ENCODE measurements at places on chromosomes 11 and 22.

DNA sequence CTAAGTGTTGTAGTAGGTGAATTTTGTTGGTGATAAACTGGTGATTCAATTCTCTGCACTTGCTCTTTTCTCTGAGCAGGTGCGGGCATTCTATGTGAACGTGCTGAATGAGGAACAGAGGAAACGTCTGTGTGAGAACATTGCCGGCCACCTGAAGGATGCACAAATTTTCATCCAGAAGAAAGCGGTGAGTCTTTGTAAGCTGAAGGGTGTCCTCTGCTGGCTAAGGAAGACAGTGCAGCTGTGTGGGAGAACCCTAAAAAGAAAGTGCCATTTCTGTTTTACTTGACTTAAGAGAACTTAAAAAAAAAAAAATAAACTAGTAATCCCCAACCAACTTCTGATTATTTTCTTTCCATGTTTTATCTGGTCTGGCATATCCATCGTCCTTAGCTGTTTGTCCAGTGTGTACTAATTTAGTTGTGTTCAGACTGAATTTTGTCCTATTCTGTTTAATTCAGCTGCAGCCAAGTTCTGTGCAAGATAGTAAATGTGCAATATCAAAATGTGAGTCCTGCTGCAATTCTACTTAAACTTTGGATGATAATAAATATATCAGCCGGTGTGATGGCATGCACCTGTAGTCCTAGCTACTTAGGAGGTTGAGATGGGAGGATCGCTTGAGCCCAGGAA is 29.6 kb downstream of the CAT start:
- no peak for DNase-seq

DNA sequence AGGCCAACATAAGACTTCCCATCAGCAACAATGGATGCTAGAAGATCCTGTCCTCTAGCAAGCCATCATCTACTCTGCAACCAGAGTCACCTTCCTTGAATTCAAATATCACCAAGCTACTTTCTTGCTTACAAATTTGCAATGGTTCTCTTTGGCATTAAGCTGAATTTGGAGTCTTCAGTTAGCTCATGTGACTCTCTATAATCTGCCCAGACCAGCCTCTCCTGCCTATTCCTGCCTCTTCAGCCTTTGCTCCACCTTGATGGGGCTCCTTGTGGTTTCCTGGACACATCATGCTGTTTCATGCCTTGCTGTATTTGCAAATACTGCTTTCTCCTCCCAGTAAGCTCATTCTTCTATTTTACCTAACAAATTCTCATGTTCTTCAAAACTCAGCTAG is 82.3 kb downstream of the RASSF10 start:
- no peak for DNase-seq

DNA sequence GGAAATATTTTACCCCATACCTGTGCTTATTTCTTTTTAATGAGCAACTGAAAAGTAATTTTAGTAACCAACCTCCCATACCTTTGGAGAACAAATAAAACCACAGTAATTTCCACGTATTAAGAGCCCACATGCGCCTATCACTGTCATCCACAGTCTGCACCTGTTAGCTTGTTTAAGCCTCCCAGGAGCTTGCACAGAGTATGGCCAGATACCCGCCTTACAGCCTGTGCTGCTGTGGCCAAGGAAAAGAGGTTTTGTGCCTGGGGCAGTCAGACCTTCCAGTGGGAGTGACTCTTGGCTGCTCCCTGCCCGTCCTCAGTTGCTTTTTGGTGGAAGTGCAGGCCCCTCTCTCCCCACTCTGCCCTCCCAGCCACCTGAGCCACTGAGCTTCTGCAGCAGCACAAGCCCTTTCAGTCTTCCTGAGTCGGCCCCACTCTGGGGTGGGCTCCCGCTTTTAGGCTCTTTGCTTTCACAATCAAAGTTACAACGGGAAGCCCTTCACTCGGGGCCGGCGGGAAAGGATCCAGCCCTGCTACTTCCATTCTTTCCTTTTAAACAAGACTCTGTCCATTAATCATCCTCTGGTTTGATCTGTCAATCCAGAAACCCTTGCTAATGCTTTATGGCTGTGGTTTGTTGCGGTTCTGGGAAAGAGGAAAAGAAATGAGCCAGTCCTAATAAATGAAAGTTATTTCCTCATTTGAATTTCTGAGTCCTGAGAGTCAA is 308.8 kb downstream of the TBC1D22A start:
- DNase-seq = no peak

GRCh38 chr11:32701616-32702015 is 92.8 kb downstream of the CCDC73 start:
- no peak for DNase-seq

- DNase-seq = no peak
These were observed 1.9 kb downstream of the PIWIL3 start for GRCh38 chr22:24772493-24773220.

- no peak for DNase-seq
These were observed 22.9 kb upstream of the THY1 start for GRCh38 chr11:119445850-119446249.

DNA sequence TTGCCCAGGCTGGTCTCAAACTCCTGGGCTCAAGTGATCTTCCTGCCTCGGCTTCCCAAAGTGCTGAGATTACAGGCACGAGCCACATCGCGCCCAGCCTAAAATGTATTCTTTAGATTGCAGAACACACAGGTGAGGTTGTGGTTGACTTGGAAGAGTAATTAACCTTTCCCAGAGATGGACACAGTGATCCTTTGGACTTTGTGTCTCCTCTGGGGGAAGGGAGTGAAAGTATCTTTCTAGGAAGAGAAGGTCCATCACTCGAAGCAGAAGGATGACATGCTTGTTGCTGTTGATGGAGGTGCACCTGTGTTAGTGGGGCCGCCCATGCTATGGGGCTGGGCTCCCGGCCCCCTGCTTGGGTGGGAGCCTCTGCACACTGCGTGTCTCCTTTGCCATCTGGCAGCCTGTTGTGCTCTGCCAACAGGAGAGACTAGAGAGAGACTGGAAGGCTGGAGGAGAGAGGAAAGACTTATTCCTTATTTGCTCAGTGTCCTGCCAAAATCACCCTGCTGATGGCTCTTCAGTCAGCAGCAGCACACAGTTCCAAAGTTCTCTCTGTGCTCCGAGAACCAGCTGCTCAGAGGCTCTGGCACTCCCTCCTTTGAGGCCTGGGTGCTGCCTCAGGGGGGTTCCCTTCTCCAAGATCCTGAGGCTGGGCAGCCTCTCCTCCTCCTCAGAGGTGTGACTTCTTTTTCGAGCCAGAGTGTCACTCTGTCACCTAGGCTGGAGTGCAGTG is 33.1 kb upstream of the CYB5R3 start:
- DNase-seq = no peak

DNA sequence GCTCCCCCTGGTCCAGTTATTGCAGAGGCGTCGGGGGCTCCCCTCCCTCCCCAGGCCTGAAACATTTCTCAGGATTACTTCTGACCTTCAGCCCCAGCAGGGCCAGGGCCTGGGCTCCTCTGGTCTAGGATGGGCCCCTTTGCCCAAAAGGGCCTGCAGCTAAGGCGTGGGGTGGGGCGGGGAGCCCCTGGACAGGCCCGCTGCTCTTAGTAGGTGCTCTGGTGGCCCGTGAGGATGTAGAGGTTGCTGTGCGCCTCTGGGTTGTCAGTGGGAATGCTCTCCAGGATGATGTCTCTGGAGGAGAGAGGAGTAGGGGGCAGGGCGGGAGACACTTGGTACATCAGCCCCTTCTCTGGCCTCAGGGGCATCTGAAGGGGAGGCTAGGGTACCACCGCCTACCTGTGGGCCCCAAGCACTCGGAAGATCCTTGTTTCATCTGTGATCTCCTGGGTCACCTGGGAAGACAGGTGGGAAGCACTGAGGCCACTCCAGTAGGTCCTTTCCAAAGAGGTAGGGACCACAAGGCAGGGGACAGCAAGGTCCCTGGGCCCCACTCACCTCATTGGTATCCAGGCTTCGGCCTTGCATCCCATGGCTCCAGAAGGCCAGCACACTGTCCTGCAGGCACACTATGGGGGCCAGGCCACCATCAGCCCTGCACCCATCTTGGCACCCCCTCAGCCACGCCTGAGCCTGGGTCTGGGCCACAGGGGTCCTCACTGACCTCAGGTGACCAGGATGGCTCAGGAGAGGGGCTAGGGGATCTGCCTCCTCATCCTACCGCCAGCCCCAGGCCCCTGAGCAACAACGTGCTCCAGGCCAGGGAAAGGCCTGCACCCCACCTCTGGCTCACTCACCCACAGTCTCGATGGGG is 11.2 kb upstream of the SF1 start:
- no peak for DNase-seq

DNA sequence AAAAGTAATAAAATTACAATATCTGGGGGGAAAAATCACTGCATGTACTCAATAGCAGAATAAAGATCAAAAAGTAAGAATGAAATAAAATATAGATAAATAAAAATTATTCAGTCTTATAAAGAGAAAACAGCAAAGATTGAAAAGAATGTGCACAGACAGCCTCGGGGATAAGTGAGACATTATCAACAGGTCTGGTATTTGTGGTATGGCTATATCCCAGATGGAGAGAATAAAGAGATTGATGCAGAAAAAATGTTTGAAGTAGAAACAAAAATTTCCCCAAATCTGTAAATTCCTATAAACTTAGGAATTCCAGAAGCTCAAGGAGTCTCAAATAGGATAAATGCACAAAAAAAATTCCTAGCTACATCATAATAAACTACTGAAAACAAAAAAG is 74.5 kb upstream of the LUZP2 start:
- no peak for DNase-seq

DNA sequence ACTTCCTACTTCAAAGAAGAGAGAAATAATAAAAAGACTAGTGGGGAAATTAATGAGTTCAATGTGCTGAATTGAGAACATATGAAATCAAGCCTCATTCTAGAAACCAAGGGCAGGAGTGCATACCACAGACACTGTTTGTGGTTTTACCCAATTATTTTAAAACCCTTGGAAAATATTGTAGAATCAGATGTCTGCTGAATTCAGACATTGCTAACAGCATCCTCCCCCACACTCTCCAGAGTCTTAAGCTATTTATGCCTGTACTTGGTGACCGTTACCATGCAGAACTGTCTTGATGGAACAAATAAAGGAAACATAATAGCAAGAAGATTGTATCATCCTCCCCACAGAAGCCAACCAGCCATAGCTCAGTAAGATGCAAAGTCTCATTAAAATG is 850.1 kb downstream of the NTM start:
- DNase-seq = no peak

DNA sequence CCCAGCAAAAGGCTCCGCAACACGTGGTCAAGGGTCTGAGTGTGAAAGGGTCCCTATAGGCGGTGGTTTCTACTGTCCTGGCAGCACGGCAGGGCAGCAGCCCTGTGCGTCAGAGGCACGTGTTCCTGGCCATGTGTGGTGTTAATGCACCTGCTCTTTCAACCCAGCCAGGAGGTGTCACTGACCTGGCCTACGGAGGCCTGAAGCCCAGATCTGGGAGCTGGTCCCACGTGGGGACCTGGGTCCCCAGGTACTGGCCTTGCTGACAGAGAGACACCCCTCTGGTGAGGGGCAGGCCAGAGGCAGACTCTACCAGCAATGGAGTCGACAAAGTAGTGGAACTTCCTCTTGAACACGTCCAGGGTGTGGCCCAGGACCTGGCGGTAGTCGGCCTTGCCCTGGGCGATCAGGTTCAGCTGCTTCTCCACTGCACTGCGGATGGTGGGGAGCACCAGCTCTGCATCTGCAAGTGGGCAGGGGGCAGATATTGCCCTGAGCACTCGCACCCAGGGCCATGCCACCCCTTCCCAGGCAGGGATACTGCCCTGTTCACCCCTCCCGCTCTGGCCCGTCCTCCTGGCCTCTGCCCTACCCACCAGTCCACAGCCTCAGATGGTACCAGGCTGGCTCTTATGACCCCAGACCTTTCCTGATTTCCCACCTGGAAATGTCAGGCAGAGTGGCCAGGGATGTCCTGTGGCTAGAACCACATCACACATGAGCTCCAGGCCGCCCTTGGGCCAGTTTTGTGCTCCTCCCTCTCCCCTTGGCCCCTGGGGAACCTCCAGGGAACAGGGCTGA is 6.8 kb upstream of the PPM1F start:
- DNase-seq = no peak

DNA sequence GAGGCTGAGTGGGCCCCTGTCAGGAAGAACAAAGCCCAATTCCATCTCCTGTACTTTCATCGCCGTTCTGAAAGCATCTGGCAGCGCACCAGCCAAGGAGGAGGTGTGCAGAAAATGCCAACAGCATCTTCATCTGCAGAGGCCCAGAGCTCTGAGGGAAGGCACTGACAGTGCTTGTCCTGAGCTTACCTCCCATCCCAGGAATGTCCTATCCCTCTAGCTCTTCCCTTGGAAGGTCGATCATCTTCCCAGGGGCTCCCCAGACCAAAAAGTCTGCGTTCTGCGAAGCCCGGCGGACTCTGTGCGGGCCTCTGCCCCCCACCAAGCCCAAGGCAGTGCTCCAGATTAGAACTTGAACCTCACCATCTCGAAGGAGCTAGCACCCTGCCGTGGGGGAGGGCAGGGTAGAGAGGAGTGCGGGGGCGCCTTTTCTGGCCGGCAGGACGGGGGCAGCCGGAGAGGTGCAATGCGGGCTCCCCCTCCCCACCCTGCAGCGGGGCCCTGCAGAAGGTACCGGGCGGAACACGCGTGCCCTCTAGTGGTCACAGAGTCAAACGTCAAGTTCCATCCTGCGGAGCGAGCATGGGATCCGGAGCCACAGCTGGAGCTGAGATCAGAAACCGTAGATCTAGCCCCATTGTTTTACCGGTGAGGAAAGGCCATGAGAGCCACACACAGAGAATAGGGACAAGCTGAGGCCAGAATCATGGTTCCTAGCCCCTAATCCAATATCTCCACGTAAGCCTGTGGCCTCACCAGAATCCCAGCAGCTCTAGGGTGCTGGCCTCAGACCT is 5.0 kb downstream of the SCN2B start:
- DNase-seq = peak; percentile 49

- no peak for DNase-seq
These were observed 16.6 kb downstream of the ARAP1 start for GRCh38 chr11:72735495-72736027.

DNA sequence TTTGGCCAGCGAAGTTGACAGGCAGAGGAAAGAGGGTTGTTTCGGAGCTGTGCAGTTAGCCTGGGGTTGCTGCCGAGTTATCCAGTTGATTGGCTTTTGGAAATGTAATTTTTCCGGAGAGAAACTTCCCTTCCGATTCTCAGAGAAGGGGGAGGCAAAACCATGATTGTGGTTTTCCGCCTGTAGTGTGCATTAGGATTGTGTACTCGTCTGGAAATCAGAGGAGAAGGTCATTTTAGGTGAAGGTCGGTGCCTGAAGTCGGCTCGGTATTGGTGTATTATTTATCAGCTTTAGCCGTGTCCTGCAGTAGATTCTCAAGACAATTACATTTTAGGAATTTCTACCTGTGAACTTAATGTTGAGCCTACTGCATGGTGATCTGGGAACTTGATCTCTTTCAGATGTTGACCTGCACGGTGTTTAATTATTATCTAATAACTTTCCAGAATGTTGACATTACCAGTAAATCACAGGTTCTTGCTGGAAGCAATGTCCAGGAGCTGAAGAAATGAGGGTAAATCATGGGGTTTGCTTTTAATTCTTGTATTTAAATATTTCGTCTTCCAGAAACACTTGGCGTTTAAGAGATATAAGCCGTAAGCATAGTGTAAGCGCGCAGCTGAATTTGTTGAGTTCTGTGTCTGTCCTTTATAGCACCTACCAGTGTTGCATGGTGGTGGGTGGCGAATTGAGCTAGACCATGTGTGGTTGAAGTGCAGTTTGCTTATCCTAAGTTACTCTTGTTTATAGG is 1.3 kb downstream of the ARHGEF12 start:
- DNase-seq = no peak
